NCI-H1417 treated with DMSO at 0.1 percent for 48 hours (cell line): ENCODE measurements at places on chromosomes 6 and 20.

- DNase-seq: no peak
These were observed 197.7 kb downstream of the SMOC2 start for GRCh38 chr6:168638468-168639271.

DNA sequence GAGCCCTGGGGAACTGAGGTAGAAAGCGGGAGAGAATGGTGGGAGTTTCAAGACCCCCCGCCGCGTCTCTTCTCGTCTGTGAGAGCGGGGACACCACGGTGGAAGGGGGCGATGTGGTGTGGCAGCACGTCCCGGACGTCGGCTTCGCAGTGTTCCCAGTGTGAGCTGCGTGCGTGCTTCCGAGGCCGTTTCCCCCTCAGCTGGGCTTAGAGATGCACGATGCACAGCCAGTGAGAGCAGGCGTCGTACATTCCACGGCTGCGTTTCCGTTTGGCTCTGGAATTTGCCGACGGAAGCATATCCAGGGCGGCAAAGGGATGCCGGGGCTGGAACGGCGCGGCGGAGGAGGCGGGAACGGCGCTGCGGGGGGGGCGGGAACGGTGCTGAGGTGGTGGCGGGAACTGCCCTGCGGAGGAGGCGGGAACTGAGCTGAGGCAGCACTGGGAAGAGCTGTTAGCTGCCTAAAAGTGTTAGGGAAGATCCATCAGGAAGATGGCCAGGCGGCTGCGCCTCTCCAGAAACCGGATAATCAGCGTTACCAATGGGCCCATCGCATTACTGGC, 37.7 kb downstream of the KIF25 start:
- no peak for DNase-seq

GRCh38 chr6:108655806-108656651, 95.3 kb downstream of the FOXO3 start:
- peak; percentile 22 for DNase-seq

- DNase-seq: no peak
These were observed 13.3 kb downstream of the PMEPA1 start for GRCh38 chr20:57696401-57696961.

GRCh38 chr20:40511478-40511877, 177.6 kb downstream of the MAFB start:
- DNase-seq: no peak

DNA sequence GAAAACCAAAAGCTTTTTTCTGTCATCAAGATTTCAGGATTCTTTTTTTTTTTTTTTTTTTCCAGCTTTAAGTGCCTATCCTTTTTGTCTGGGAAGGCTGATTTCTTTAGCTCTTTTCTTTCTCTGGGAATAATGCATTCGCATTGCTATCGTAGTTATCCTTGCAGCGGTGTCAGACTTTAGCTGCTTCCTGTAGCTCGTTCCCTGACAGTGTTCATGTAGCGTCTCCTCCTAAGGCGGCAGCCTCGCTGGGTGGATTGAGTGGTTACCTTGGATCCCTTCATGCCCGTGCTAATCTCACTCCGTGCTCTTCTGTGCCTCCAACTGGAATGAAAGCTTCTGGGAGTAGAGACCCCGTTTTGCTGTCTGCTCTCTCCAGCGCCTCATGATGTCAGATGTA, 43.1 kb downstream of the UST start:
- DNase-seq: no peak

DNA sequence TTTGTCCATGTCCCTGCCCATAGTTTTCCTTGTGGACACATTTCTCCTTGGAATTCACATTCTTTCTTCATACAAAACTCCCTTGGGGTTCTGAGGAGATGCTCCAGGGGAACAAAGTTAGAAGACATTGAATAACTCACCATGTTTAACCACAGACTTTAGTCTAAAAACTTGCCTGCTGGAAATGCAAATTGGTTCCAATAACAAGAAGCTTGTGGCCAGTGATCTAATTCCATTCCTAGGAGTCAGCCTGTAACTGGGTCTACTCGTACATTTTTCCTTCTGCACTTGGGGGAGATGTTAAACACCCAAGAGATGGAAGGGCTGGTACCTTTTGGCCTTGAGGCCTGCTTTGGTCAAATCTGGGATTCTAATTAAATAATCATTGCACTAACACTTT, 60.2 kb downstream of the SCML4 start:
- DNase-seq: no peak

- DNase-seq: no peak
These were observed 44.2 kb downstream of the PHACTR3 start for GRCh38 chr20:59648466-59649070.

GRCh38 chr6:71262914-71263313, 25.7 kb upstream of the OGFRL1 start:
- no peak for DNase-seq

- no peak for DNase-seq
These were observed 26.8 kb upstream of the NRSN1 start for GRCh38 chr6:24099181-24099580.

- DNase-seq: peak; percentile 4
These were observed 50.3 kb upstream of the GFRAL start for GRCh38 chr6:55276745-55277530.

DNA sequence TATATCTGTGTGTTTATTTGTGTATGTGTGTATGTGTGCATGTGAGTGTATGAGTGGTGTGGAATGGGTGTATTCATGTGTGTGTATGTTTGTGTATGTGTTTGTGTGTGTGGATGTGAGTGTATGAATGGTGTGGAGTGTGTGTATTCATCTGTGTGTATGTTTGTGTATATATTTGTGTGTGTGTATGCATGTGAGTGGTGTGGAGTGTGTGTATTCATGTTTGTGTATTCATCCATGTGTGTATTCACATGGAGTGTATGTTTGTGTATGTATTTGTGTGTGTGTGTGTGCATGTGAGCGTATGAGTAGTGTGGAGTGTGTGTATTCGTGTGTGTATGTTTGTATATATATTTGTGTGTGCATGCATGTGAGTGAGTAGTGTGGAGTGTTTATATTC, 66.6 kb downstream of the PPP1R14C start:
- no peak for DNase-seq

DNA sequence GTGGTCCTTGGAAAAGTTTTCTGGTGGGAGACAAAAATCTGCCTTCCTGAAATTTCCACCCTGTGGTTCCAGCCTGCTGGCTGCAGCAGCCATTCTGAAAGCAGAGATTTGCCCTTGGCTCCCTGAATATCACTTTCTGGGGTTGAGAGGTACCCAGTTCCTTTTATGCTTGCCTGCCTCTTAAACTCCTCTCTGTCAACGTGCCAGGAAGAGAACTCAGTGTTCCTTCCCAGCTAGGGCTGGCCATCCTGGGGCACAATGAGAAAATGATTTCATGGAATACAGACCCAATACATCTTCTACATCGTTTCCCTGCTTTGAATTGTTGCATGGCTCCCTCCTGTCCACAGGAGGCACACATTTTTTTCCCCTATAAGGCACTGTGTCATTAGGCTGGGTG, 1.6 kb upstream of the DSN1 start:
- DNase-seq: no peak

DNA sequence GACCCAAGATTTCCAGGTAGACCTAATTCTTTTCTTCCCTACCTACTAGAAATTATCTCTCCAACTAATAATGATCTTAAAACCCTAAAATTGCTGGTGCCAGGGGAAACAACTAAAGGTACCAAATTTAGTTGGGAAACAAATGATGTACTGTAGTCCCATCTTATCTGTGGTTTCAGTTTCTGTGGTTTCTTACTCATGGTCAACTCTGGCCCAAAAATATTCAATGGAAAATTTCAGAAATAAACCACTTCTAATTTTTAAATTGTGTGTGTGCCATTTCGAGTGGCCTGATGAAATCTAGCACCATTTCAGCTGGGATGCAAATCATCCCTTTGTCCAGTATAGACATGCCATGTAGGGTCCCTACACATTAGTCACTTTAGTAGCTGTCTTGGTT, 475.2 kb upstream of the EPHA7 start:
- DNase-seq: no peak

GRCh38 chr20:58434326-58434725, 45.3 kb downstream of the VAPB start:
- no peak for DNase-seq

DNA sequence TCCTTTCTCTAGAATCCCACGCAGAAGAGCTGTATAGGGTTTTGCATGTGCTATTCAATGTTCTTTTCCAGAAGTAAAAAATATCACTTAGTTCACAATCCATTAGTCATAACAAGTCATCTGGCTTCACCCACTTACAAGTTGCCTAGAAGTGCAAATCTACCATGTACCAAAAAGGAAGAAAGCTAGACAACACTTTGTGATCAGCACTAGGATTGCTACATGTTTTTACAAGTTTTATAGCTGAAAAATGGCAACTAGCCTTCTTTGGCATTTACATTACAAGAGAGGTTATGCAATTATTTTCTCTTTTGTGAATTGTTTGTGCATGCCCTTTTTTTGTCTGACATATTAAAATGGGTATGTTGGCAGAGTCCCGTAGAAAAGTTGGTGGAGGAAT, 85.6 kb upstream of the PTPRK start:
- DNase-seq: no peak

DNA sequence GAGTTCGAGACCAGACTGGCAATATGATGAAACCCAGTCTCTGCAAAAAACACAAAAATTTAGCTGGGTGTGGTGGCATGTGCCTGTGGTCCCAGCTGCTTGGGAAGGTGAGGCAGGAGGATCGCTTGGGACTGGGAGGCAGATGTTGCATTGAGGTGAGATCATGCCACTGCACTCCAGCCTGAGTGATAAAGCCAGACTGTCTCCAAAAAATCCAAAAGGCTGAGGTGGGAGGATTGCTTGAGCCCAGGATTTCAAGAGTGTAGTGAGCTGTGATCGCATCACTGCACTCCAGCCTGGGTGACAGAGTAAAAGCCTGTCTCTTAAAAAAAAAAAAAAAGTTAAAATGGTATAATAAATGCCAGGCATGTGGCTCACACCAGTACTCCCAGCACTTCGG, 1.3 kb upstream of the PTCRA start:
- no peak for DNase-seq

GRCh38 chr20:58138395-58138794, 90.1 kb downstream of the ANKRD60 start:
- no peak for DNase-seq

- DNase-seq: no peak
These were observed 156.3 kb upstream of the RNF24 start for GRCh38 chr20:4171538-4172116.

- DNase-seq: no peak
These were observed 54.1 kb downstream of the VEGFA start for GRCh38 chr6:43823879-43824702.

DNA sequence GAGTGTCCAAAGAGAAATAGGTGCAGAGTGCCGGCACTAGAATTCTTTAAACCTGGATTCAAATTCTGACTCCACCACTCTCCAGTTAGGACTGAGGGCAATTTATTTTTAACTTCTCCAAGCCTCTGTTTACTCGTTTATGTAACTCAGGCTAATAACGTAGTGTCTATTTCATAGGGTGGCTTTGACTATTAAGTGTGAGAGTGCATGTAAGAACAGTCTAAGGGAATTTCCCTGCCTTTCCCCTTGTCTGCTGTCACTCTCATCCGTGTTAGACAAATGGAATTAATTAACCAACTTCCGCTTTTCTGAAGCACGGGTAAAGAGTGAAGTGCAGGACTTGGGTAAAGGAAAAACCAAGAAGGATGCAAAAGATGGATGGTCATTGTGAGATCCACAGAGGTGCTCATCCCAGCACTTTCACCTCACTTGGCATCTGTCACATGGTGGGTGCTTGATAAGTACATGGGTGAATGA, 4.1 kb upstream of the ZKSCAN8 start:
- DNase-seq: no peak

DNA sequence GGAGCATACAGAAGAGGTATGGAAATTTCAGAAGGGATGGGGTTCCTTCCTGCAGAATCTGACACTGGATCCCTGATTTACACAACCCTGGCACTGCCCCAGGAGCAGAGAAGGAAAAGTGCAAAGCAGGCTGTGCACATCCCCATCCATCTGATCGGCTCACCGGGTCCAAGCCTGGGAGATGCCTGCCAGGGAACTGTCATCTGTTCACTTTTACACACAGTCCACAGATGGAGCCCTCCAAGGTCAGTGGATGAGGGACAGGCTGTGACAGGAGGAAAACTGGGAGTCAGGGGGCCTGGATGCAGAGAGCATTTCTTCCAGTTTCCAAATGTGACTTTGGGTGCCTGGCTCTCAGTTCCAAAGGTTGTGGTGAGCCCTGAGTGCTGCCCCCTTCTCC, 11.0 kb upstream of the SYNDIG1 start:
- DNase-seq: no peak

- no peak for DNase-seq
These were observed 152.4 kb downstream of the SASH1 start for GRCh38 chr6:148495029-148495428.

- no peak for DNase-seq
These were observed 18.0 kb upstream of the BHLHE23 start for GRCh38 chr20:63024573-63025392.

DNA sequence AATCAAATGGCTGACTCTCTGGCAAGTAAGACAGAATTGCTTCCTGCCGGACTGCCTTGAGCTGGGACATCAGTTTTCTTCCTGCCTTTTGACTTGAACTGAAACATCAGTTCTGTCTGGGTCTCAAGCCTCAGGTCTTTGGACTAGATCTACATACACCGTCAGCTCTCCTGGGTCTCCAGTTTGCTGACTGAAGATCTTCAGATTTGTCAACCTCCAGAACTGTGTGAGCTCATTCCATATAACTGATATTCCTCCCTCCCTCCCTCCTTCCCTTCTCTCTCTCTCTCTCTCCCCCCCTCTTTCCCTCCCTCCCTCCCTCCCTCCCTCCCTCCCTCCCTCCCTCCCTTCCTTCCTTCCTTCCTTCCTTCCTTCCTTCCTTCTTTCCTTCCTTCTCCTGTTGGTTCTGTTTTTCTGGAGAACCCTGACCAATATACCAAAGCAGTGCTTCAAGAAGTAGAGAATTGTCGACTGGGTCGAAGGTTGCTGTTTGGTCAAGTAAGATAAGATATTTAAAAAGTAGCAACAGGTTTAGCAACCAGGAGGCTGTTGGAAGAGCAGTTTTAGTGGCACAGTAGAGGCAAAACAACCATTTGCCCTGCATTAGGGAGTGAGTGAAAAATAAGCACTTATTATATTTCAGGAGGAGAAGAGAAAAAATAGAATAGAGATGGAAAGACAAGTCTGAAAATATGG, 33.1 kb upstream of the CMTR1 start:
- DNase-seq: no peak

DNA sequence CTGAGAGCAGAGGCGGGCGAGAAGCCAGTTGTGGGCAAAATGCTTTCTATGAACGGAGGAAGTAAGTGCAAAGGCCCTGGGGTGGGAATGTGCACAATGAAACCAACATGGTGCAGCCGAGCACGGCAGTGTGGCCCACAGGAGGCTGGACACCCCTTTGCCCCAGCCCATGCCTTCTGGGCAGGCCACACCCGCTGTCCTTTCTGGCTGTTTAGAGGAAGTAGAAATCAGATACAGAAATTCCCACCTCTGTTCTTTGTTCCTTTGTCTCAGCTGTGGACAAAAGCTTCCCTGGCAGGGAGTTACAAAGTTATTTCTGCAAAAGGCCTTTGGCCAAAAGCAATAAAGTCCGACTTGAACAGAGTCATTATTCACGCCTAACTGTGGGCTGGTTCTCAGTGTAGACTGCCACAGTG, 11.9 kb downstream of the SULF2 start:
- DNase-seq: no peak

GRCh38 chr6:24425091-24425490, 22.4 kb downstream of the MRS2 start:
- DNase-seq: no peak

- no peak for DNase-seq
These were observed 50.9 kb downstream of the ILRUN start for GRCh38 chr6:34645627-34646026.
